ENCODE measurements at places on chromosomes 6 and 20.
A peak's percentile ranks its signal among the peaks of the same experiment; 100 is the strongest.

GRCh38 chr6:52537001-52537753 is 39.7 kb downstream of the TRAM2 start:
- no peak for DNase-seq

- DNase-seq, result no peak
Observed at GRCh38 chr6:53956804-53957203, 154.4 kb upstream of the MLIP start.

DNA sequence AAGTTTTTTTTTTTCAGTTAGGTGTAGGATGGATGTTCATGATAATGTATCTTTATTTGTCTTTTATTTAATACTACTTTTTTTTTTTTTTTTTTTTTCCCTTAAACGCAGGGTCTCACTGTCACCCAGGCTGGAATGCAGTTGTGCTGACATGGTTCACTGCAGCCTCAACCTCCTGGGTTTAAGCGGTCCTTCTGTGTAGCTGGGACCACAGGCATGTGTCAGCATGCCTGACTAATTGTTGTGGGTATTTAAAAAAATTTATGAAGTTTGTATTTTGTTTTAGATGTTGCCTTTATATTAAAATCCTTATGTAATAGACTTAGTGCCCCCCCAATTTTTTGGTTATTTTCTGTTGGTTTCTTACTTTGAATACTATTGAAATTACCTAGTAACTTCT is 42.6 kb downstream of the NCOA3 start:
- DNase-seq, result no peak

DNA sequence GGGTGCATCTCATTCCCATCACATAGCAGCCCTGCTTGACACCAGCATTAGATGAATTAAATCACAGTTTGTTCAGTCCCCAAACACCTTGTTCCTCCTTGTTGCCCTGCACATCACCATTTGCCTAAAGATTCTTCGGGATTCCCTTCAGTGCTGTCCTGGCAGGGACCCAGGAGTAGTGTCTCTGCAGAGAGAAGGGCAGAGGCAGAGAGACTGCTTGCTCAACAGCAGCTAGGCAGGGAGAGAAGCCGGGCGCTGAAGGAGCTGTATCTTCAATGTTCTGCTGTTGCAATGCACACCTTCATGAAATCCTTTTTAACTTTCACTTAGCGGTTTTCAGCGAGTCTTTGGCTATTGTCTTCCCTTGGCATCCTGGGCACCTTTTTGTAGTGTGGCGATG is 362.9 kb downstream of the FARS2 start:
- no peak for DNase-seq

DNA sequence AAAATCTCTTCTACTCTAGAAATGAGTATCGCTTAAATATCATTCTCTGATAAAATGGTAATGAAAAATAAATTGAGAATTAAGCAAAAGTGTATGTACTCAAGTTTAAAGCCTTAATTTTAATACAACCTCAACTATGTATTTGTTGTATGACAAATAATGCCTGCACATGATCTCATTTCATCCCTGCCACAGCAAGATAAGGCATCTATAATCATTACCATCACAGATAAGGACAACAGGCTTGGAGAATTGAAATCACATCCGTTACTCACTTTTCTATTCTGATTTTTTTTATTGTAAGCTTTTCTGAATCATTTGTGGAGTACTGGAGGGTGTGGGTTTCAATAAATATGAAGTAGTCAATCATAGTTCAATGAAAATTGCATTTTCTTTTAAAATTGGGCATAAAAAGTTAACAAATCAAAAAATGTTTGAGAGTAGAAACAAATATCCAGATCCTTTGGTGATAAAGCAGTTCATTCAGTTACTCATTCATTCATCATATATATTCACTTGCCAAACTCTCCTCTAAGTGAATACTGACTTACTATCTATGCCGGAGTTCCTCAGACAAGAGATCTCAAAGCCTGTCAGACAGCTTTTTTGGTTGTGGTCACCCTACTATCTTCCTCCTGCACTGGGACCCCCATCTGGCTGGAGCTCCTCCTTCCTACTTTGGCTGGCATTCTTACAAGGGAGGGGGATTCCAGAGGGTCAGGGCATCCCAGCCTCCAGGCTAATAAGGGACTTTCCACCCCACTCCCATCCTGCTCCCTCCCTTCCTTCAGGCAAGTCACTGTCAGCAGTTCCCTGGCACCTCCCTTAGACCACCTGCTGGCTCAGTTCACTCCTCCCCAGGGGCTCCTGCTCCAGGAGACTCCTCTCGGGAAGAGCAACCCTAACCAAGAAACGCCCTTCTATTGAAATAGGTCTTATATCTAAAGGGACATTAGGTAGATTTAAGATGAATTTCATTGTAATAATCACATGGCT is 118.6 kb downstream of the OGFRL1 start:
- no peak for DNase-seq

- DNase-seq, result no peak
Observed at GRCh38 chr6:161644521-161644920, 370.7 kb upstream of the AGPAT4 start.

DNA sequence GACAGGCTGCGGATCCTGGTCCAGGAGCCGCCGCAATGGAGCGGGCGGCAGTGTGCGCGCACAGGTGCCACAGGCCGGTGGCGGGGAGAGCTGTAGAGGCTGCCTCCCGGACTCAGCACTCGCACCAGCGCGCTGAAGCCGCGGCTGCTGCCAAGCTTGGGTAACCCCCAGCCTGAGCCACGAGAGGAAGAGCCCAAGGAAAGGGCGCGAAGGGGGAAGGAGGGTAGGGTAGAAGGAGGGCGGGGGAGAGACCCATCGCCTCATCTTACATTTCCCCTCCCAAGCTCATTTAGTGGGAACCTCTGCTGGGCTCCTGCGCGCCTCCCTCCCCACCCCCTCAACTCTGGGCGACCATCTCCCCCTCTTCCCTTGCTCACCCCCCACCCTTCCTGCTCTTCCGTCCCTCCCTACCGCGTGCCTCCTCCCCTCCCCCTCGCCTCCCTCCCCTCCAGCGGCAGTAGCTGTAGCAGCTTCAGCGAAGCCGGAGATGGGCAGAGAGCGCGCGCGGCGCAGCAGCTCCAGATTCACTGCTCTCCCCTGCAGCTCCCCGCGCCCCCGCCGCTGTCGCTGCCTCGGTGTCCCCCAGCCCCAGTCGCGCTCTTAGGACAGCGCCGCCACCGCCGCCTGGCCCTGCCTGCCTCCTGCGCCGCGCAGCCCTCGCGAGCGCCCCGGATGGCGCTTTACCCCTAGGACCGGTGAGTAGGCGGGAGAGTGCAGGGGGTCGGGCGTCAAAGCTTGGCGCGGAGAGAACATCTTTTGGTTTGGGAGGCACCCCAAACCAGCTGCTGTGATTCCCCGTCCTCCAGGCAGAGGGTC is at the start of gene FUT9:
TSS of gene FUT9 (plus strand) at position 457 of the 816 bp plus-strand sequence. CDS start 187,182 bp downstream, outside the sequence.
- DNase-seq, result no peak

DNA sequence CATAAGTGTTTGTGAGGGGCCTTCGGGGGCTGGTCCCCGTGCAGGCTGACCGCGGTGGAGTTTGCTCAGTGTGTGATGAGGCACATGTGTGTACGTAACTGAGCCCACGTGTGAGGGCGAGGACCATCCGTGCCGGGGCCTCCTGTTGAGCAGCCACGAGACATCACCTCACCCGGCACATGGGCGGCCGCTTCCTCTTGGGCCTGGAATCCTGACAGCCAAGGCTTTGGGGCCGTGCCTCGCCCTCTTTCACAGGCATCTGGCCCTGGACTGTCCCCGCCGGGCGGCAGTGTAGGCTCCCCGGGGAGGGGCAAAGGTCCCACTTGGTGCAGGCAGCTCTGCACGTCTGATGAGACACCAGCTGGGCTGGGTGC is 202.3 kb downstream of the DLL1 start:
- no peak for DNase-seq

DNA sequence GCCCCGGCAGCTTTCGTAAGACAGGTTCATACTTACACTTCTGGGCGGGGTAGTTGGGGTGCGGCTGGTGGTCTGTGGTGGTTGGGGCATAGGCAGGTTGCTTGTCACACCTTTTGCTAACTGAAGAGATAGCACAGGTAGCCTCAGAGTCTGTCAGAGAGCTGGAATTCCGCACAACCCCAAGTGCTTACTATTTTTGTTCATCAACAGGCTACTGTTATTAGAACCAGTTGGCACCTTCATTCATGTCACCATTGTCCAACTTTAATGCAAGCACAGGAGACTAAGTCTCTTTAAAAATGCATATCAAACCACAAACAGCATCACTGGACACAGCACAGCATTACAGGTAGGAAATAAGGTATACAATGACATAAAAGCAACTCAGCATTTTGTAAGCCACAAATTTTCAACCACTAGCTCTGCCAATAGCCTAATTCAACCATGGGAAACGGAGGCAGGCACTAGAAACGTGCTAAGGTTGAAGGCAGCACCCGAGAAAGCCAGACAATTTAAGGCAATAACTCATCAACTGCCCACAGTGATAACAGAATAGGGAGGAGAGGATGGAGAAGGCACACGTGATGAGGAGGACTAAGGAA is 143.8 kb downstream of the ZMYND8 start:
- DNase-seq, result no peak

DNA sequence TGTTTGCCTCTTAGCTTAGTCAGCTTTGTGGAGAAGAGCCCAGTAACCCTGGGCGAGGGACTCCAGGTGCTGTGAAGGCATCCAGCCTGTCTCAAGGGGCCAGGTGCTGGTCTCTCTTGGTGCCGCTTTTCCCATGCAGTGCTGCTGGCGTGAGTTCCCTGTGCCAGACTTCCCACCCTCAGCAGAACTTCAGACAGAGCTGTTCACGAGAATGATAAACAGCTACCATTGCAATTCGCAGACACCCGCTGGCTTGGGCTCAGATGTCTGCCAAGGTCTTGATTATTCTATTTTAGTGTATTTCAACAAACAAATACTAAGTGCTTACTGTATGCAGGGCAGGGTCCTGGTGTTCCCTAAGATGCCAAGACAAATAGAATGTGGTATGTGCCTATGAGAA is 57.7 kb downstream of the RNF217 start:
- DNase-seq, result no peak

GRCh38 chr6:164331026-164331425 is 916.5 kb downstream of the QKI start:
- no peak for DNase-seq

GRCh38 chr20:62950741-62951140 is 1.8 kb upstream of the SLC17A9 start:
- DNase-seq, result no peak

- no peak for DNase-seq
Observed at GRCh38 chr6:8229915-8230756, 127.8 kb upstream of the EEF1E1 start.

DNA sequence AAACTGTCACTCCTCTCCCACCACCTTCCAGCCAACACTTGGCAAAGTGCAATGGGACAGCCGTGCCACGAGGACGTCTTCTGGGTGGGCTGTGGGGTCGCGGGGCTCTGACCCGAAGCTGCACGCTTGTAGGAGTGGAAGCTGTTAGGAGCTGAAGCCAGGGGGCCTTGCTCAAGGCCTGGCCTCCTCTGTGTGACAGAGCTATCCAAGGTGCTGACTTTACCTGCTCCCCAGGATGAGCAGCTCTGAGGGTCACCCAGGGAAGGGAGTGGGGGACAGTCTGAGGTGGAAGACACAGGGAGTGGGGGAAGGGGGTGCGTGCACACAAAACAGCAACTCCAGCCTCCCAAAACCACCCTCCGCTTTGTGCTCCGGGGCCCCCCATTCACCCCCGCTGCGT is 17.5 kb upstream of the CHRNA4 start:
- DNase-seq, result peak; percentile 57

DNA sequence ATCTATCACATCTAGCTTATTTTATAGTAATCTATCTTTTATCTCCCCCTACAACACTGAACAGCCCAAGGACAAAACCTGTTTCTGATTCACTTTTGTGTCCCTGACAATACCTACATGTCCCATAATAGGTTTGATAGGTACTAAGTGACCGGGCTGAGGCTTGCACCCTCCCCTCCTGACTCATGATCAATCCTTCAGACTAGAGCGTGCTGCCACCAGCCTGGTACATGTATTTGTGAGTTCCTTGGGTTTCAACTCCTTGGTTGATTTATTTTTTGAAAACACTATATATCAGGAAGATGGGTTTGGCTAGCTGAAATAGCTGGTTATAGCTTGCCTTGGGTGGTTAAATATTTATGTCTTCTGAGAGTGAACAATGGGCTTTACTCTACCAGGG is 41.6 kb upstream of the RAB23 start:
- DNase-seq, result no peak

DNA sequence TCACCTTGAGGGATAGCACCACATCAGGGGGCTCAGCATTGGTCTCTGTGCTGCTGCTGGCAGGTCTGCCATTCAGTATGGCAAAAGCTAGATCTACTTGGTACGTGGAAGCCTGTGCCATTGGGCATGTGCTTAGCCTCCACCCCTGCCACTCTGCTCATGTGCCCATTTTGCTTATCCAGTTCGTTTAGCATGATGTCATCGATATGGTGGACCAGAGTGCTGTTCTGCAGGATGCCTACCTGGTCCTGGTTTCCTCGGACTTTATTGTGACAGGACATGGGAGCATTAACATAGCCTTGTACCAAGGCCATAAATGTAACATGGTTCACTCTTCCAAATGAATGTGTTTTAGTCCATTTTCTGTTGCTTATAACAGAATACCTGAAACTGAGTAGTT is 67.4 kb upstream of the BMP6 start:
- no peak for DNase-seq

GRCh38 chr6:13422681-13423221 is 64.6 kb downstream of the GFOD1 start:
- no peak for DNase-seq

GRCh38 chr20:48608756-48609155 is 219.0 kb downstream of the PREX1 start:
- DNase-seq, result no peak

DNA sequence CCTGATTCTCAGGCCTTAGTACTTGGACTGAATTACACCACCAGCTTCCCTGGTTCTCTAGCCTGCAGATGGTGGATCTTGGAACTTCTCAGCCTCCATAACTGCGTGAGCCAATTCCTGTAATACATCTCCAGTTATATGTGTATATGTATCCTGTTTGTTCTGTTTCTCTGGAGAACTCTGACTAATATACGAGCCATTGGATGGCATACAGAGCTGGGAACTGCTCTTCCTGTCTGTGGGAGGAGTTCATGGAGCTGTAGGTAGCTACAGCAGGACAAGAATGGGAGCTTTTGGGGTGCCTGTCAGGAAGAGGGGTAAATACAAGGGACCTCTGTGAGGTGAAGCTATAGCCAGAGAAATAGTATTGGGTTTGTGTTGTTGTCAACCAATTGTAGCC is 41.2 kb downstream of the TMEM14A start:
- DNase-seq, result no peak

DNA sequence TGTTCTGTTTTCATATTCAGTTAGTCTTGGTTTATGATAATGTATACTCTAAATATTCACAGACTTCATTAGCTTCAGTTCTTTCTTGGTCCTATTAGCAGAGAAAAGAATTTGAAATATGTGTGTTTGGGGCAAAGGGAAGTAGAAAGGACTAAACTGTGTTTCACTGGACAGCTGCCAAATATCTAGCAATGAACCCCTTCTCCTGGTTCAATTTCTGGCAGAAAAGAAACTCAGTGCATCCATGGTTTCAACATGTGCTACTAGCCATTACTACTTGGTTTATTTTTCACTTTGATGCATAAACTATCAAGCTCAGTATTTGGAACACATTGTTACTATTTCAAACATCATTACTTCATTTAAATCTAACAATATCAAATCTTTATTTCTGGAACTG is 43.6 kb downstream of the FBXL4 start:
- no peak for DNase-seq

- no peak for DNase-seq
Observed at GRCh38 chr20:46520976-46521579, 7.7 kb upstream of the ZNF334 start.
